ENCODE measurements at places on chromosomes 12 and 14.

- no peak for DNase-seq
Measured at GRCh38 chr12:99367181-99367580, 280.4 kb upstream of the GARIN6 start.

- DNase-seq = no peak
Measured at GRCh38 chr14:103185051-103186029, 62.1 kb downstream of the TNFAIP2 start.

DNA sequence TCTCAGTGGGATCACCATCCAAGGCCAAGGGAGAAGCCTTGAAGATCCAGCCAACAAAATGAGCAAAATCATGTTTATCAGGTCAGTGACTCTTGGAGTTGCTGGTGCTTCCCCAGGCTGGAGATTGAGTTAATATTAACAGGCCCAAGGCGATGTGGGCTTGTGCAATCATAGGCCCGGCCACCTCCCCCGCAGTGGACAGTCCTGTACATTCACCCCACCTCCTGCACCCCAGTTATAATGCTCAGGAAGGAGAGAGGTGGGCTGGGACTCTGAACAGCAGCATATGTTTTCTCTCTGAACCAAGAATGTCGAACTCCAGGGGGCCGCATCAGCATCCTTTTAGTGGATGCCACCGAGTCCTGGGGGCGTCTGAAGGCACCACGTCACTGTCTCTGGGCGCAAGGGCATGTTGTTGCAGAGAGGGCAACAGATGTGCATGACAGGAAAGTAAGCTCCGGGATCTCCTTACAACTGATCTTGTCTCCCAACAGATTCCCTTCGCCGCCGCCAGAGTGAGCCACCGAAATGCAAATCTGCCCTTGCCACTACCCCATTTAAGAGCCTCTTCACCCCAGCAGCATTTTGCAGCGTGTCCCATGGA lies 32.2 kb upstream of the SERPINA6 start:
- DNase-seq = no peak

DNA sequence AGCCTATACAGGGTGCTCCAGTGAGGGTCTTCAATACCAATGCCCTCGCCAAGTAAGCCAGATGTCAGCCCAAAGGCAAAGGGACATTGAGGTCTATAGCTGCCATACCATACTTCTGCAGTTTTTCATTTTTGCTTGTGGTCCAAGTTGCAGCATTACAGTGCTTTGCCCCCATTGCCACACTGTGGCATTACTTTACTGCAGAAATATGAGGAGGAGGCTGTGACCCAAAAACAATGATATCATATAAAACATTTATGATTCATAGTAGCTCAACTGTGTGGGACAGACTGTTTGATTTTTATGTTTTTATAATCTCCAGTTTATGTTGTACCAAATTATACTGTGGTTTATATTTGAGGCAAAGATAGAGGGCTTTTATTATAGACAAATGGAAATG lies 64.1 kb downstream of the KIAA0586 start:
- no peak for DNase-seq

DNA sequence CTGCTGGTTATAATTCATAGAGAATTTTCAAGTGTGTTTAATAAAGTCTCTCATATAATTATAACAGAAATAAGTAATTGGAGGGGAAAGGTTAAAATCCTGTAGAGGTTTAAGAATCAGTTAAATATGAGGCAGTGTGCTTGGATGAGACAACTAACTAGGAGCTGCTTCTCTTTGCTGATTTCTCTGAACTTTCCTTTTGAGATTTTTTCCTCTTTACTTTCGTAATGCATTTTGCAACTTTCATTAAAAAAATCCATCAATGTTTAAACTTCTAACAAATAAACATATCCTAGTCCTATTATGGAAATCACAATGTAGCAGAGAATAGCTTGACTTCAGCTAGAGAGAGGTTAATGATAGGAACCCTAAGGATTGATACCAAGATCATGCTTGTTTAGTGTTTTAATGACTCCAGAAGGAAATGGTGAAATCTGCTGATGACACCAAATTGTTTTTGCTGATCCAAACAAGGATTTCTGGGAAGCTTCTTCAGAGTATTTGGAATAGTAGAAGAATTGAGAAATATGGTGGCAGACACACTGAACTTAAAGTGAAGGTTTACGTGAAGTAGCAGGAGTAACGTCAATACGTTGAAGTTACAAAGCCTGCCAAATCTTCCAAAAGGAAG lies 122.6 kb downstream of the RAD51B start:
- no peak for DNase-seq

DNA sequence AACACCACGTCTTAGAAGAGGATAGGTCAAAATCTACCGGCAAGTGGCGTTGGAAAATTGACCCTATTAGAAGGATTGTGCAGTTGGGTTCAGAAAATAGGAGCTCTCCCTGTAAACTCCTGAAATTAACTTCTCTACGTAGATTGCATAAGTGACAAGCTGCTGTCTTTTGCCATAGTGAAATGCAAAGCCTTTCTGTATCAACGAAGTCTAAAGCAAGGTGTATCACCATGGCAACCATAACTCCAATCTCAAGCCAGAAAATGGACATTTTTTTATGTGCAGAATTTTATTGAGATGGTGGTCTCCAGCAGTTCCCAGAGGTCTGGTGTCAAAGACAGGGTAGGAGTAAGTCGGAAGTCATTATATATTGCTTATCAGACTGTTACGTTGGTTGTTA lies 367.7 kb upstream of the NOVA1 start:
- no peak for DNase-seq

- DNase-seq = no peak
Measured at GRCh38 chr12:119576915-119577314, 16.7 kb upstream of the TMEM233 start.

DNA sequence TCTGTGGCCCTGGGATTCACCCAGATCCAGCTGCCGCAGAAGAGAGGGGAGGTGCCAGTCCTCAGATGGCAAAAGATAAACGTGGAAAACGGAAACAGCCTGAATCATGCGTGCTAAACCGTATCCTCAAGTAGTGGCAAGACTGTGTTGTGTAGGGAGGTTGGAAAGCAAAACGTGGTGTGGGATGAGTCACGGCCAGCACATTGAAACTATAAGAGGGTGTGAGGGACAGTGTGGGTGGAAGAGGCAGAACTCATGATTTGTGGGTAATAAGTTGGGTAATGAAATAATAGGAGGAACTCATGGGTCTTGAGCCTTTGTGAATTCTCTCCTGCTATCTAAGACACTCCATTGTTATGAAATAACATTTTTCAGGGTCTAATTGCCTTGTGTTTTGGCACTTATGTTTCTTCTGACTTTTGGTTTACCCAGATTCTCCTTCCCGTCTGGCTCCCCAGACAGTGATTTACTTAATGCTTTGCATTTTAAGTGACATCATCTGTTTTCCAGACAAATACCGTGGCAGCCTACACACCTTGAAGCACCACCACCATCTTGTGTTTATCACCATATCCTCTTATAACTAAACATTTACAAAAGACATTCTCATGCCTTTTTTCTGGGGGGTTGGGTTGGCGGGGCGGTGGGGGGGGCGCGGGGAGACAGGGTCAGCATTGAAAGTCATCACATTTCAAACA lies 62.3 kb upstream of the PTCSC3 start:
- DNase-seq = no peak

GRCh38 chr14:76537906-76538647 lies 162.1 kb downstream of the ESRRB start:
- no peak for DNase-seq

GRCh38 chr12:11482955-11483354 lies 87.6 kb upstream of the PRB2 start:
- no peak for DNase-seq

DNA sequence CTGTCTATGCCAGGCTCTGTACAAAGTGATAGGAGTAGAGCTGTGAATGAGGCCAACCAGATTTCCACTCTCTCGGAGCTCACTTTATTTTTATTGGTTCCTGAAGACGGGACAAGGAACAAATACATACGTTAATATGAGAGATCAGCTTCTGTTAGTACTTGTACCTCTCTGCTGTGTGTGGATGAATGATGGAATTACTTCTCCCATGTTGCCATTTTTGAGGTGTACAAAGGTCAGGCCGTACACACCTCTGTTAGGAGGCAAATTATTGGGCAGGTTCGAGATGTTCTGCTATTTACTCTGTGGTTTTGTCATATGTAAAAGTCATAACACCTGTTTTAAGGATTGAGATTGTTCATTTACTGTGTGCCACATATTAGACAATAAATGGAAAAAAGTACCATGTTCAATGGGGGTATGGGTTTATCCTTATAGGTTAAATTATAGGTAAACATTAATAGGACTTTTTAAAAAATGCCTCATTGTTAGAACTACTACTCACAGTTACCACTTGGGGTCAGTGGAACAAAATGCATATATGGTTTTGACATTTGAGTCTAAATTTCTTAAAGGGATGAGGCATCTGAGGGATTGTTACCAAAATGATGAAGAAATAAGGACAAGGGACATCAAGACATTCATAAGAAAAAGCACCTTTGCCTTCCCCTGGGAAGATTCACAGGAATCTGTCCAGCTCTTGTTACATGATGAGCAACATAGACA lies 26.9 kb downstream of the WBP11 start:
- DNase-seq = no peak

DNA sequence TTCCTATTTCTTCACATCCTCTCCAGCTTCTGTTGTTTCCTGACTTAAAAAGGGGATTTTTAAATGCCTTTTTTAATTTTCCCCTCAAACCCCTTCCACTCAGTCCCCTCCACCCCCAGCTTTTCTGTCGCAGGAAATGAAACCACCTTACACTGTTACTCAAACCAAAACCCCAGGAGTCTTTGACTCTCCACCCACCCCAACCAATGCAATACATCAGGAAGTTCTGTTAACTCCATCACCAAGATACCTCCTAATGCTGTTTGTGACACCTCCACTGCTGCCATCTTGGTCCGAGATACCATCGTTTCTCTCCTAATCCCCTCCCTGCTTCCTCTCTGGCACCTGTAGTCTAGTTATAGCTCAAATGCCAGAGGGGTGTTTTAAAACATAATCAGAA lies 25.4 kb upstream of the CPM start:
- no peak for DNase-seq

DNA sequence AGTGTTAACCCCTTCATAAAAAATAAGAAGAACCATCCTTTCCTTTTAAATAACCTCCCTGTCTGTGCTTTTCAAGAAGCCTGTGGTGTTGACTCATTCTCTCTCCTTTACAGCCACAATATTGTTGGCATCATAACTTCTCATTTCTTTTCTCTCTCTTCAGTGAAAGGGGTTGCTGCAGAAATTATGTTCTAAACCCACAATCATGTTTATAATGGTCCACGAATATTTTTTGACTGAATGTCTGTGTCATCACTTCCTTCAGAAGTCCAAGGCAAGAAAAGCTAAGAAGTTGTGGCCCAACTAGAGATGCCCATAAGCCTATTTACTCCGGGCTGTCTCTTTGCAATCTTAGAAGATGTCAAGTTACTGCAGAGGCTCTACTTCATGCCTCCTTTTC lies 488.3 kb downstream of the APAF1 start:
- no peak for DNase-seq

DNA sequence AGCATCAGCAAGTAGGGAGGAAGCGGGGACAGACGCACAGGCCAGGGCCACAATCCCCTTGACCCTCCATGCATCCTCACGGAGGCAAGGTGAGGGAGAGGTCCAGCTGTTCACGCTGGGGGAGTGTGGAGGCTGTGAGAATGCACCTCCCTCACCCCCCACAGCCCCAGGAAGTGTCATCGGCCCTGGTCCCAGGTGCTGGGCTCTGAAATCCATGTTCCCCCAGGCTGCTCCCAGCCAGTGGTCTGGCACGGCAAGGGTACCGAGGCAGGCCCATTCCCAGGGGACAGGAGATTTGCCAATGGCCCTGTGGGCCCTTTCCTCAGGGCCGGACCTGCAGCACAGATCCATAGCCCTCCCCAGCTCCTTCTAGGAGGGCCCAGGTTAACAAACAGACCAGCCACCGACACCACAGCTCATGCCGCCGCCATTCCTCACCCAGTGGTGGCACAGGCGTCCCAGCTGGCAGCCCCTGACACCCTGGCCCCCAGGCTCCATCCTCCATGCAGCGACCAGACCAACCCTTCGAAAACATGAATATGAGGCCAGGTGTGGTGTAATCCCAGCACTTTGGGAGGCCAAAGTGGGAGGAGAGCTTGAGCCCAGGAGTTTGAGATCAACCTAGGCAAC lies 21.9 kb upstream of the EIF5 start:
- DNase-seq = no peak

DNA sequence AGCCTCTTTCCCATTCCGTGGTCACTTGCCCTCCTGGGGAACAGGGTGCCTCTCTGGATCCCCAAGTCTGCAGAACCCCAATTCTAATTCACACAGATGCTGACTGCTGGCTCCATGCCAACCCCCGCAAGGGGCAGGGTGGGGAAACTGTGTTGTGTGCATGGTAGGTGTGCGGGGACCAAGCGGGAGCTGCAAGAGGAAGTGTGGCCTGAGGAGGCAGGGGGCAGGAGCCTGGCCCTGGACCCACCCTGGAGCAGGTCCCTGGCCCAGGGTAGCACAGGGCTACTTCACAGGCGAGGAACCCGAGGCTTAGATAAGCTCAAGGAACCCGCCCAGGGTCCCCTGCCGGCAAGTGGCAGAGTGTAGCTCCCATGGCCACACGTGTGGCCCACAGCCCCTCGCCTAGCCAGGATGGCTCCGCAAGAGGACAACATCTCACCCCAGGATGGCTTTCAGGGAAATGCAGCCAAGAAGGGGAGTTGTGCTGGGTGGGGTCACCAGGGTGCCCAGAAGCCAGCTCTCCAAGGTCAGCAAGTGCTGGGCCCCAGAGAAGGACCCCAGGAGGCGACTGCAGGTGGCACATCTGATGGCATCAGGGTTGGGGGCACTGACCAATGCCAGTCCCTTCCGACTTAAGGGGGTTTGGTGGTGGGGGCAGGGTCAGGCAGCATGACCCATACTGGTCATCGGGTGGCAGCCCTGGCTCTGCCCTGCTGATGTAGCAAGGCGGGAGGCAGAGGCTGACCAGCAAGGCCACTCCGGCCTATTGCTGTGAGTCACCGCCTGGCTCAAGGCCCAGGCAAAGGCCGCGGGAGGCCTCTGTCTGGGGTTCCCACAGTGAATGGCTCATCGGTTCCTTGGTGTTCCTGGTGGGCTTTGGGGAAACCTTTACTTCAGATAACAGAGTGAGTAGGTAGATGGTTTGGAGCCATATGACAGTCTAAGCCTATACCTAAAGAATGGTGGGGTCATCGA lies 37.3 kb upstream of the EML1 start:
- DNase-seq = no peak

DNA sequence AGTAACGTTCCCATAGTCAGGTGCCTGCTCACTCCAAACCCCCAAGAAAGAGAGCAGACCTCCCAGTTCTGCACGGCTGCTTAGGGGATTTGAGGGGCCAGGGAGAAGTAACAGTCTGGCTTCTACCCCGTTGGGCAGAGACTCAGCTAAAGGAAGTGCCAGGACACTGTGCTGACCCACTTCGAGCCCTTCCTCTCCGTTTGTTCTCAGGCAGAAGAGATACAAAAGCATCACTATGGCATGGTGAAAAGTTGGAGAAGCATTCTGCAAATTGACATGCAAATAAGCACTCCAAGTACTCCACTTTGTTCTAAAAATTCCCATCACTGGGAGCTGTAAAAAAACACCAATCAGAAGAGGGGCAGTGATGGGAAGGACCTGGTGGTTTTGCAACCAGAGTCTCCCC lies 239.1 kb downstream of the EGLN3 start:
- DNase-seq = no peak
